Fibroblast of upper back skin (primary cell): ENCODE measurements at places on chromosomes 5 and 9.

GRCh38 chr9:34684145-34684544 lies 6.9 kb downstream of the CCL19 start:
- no peak for DNase-seq

- no peak for DNase-seq
Measured at GRCh38 chr5:139867581-139867980, 72.0 kb downstream of the PSD2 start.

GRCh38 chr5:84130006-84130580 lies 254.6 kb downstream of the EDIL3 start:
- no peak for DNase-seq

GRCh38 chr9:37752642-37753488 lies 740 bp upstream of the TRMT10B start:
- no peak for DNase-seq

- DNase-seq, result no peak
Measured at GRCh38 chr5:136927571-136927970, 562.2 kb upstream of the TRPC7 start.

GRCh38 chr5:122200865-122201264 lies 71.5 kb downstream of the ZNF474 start:
- no peak for DNase-seq
